Brain microvascular endothelial cell (primary cell): ENCODE measurements at places on chromosomes 6 and 20.

DNA sequence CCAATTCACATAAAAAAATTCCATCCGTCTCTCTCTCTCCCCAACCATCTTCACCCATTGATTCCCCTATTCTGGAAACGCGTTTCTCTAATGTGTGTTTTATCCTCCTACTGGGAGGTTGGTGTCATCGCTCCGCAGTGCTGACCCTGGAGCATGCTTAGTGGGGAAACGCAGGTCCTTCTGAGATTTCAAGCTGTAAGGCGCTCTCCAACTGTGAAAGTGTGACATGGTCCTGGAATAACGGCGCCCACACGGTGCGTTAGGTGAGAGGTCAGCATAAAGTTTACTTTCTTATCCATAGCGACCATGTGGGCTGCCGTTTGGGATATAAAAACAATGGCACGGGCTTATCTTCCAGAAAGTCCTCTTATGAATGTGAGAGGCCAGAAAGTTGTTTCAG, 123.9 kb downstream of the WDR27 start:
- no peak for DNase-seq

GRCh38 chr6:120764312-120764711, 570.0 kb downstream of the TBC1D32 start:
- DNase-seq, result no peak

DNA sequence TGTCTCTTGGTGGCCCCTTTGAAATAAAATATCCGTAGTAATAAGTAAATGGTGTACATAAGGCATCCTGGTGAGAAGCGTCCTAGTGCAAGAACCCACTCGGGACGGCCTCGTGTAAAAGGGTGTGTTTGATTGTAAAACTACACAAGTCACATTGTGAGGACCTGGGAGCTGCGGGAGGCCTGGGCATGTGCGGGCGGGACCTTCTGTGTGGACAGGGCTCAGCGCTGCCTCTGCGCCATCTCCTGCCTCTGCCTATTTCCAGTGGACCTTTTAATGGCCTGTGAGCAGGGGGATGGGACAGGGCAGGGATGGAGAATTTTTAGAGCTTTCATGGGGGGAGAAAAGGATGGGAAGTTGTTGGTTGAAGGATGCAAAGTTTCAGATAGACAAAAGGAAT, 25.3 kb upstream of the KIF25 start:
- DNase-seq, result no peak

DNA sequence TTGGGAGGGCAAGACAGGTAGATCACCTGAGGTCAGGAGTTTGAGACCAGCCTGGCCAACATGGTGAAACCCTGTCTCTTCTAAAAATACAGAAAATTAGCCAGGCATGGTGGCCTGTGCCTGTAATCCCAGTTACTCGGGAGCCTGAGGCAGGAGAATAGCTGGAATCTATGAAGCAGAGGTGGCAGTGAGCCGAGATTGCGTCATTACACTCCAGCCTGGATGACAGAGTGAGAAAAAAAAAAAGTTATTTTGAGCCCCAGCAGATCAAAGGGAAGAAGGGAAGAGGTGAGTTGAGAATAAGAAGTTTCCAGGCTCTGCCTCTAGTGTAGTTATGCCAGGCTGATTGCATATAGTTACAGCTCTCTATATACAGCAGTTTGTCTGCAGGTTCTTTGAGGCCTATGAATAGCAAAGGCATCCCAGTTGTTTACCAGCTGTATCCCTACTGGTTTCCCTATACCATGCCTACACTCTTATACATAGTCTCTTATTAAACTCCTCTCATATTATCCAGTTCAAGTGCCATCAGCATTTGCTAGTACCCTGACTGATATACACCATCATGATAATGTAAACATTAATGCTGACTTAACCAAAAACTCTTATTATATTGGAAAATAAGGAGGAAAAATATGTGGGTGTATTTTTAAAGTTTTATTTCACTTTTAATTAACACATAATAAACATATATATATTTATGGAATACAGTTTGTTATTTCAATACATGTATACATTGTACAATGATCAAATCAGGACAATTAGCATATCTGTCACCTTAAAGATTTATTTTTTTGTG, 823.6 kb upstream of the ADGRB3 start:
- no peak for DNase-seq

DNA sequence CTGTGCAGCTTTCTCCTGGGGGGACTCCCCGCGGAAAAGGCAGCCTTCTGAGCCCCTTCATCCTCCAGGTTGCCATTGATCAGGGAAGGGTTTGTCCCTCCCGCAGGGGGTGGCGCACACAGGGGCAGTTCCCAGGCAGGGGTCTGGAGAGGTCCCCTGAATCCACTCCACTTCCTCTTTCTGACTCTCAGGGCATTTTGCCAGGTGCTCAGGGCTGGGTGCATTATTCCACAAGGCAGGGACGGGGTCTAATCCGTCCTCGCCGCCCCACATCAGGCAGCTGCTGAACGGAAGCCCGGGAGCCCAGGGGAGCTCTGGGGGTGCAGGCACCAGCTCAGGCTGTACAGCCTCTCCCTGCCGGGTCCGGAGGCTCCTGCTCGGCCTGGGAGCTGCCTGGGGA, 180.9 kb downstream of the TTLL2 start:
- no peak for DNase-seq

DNA sequence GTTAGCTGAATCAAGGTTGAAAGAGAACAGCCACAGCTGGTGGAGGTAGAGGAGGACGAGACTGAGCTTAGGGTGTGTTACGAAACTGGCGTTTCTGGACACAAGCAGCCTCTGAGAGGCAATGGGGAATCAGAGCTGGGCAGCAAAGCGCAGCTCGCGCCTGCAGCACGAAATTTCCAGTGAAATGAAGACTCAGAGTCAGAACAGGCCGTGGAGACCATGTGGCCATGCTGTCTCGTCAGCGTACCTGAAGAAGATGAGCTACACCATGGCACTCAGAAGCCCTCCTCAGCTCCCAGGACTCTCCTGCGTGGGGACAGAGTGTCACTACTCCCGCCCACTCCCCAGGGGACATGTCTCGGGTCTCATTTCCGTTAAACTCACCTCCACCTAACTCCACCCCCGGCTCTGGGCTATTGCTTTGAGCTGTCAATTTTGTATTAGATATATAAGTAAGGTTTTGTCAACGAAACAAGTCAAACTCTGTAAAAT, 256.9 kb downstream of the ERMARD start:
- no peak for DNase-seq

GRCh38 chr6:113306552-113307145, 550.5 kb upstream of the MARCKS start:
- peak; percentile 9 for DNase-seq

- DNase-seq, result no peak
Measured at GRCh38 chr20:51125780-51126179, 102.9 kb upstream of the KCNG1 start.

DNA sequence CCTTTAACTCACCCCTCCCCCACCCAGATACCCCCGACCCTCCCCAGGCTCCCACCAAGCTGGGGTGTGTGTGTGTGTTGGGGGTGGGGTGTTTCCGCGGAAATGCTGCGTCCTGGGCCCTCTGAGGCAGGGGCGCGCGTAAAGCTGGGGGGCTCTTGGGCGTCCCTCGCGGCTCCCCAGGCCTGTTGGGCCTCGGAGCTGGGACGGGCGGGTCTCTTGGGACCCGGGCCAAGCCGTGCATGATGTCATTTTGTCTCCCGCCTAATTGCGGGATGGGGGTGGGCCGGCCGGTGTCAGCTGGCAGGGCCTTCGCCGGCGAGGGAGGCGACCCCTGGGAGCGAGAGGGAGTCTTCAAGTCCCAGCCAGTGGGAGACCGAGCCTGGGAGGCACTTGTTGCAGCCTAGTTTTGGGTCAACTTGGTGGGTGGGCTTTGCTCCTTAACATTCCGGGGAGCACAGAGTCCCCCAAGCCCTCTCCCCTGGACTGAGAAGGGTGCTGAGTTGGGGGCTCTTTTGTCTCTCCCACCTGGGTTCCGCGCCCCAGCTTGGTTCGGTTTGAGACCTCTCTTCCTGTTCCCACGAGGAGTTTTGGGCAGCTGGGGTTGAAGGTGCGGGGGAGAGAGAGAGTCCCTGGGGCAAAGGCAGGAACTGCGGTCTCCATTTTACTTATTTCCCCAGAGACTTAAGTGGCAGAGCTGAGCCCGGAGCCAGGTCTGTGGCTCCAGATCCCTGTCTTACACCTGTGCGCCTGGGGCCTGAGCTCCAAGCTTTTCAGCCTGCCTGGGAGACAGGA, 623 bp downstream of the MYBL2 start:
- DNase-seq, result no peak

DNA sequence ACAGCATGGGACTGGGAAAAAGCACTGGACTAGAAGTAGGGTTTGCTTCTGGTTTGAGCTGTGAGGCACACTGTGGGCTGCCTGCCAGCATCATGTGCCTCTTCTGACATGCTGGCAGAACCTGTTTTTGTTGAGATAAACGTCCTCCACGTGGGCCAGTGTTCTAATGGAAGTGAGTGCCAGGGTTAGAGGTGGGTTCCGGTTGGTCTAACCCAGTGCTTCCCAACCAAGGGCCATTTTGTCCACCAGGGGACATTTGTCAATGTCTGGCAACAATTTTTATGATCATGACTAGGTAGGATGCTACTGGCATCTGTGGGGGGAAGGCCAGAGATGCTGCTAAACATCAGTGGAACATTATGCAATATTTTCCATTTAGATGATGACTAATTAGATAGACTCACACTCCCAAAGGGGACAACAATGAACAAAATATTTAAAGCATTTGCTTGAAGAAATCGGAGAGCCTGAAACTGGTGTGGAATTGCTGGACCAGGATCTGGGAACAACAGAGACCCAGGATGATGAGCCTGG, 7.8 kb upstream of the APMAP start:
- peak; percentile 4 for DNase-seq

DNA sequence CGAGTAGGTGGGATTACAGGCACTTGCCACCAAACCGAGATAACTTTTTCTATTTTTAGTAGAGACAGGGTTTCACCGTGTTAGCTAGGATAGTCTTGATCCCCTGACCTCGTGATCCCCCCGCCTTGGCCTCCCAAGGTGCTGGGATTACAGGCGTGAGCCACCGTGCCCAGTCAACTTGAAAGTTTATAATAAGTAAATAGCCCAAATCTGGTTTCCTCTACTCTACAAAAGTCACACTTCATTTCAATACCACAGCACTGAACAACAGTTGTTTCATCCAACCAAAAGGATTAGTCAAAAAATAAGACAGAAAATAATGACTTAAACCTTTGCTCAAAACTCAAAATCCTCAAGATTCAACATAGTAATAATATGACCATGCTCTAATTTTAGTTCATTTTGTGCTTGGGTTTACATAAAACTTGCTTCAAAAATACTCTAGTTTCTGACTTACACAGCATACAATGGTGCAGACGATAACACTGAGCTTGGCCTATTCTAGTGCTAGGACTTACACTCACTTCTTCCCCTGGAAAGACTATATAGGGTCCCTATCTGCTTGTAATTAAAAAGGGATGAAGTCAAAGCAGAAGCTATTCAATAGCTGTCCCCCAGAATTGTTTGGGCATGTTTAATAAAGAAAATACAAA, 56.7 kb downstream of the NT5E start:
- DNase-seq, result no peak

DNA sequence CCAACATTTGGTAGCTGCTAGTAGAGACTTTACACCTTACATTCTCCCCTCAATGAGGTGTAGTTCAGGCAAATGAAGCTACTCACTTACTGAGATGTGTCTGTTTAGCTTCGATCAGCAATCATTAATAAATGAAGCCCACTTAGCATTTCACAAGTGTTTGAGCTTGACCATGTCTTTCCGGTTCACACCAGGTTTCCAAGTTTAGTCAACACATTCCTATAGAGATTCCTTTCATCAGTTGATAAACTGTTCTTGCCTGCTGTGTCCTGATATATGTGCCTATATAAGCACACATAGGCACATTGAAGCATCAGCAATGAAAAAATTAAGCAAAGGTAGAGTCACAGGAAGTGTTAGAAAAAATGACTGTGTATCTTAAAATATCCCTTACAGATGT, 150.0 kb downstream of the BTBD3 start:
- no peak for DNase-seq

- DNase-seq, result peak; percentile 78
Measured at GRCh38 chr20:50913690-50914375, 17.4 kb downstream of the ADNP start.

- DNase-seq, result no peak
Measured at GRCh38 chr6:126535138-126535537, 195.2 kb downstream of the CENPW start.
